Stimulated activated CD8-positive, alpha-beta memory T cell treated with anti-CD3 and anti-CD28 coated beads, Interleukin-4, amount 100 ng/mL, for 24 hours (primary cell): ENCODE measurements at places on chromosomes 2 and 18.

DNA sequence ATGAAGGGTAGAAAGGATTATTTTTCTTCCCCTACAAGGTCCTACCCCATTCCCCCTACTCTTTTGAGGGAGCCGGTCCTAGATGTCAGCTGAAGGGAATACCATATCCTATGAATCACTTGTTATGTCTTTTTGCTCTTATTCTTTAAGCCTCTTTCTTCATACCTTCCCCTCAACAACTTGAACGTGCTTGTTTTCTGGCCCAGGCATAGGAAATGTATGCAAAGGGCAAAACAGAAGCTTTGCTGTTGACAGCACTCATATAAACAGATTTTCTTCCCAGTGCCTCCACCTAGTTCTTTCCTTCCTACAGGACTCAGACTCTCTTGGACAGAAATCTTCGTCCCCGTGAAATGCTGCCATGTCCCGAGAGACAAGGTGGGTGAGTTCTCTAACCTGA is 64.6 kb downstream of the TMEM17 start:
- no peak for DNase-seq

DNA sequence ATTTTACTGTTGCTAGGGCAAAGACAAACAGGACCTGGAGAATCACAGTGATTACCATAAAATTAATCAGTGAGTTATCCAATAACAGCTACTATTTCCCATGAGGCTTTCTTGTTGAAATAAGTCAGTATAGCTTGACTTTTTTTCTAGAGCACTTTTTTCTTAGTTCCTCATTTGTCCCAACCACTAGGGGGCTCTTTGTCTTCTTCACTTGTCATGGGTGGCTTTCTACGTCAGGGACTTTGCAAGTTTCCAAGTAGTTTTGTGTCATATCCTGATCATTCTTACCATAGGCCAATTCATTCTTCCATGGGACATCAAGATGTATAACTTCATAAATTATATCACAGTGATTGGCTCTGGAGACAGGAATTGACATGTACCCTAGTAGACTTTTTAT is 1019.6 kb upstream of the PIK3C3 start:
- DNase-seq, result no peak

- no peak for DNase-seq
Measured at GRCh38 chr18:23102493-23103261, 32.6 kb upstream of the CABLES1 start.

- DNase-seq, result no peak
Measured at GRCh38 chr2:29749843-29750242, 171.5 kb downstream of the ALK start.

DNA sequence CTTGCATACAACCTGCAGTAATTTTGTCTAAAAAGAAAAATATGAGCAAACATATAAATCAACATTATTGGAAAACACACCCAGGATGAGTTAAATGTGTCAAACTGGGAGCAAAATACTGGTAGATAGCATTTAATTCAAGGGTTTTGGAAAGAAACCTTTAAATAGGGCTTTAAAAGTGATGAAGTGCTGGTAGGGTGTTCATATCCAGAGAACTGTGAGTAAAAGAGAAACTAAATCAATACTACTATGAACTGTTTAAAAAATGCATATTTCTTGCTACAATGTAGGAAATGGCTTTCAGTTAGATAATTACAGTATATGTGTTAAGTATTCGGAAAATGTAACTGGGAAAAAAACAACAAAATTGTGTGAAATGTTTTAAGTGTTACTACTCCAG is 117.8 kb downstream of the ATAD2B start:
- no peak for DNase-seq

DNA sequence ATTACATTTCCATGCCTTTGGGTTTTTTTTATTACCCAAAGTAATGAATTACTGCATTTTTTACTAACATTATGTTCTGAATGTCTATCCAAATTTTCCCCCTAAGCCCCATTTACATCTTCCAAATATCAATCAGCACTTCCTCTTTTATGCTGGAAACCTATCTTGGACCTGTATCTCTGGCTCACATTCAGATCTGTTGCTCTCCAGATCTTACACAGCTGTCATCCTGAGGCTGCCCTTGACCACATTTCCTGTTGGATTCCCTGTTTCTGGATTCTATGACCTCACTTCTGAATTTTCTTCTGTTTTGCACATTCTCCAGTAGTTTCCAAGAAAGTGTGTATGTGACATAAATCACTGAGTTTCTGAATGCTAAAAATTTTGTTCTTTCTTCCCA is 146.7 kb downstream of the PDE1A start:
- no peak for DNase-seq
